ENCODE measurements at places on chromosomes 4 and X.
A peak's percentile ranks its signal among the peaks of the same experiment; 100 is the strongest.

DNA sequence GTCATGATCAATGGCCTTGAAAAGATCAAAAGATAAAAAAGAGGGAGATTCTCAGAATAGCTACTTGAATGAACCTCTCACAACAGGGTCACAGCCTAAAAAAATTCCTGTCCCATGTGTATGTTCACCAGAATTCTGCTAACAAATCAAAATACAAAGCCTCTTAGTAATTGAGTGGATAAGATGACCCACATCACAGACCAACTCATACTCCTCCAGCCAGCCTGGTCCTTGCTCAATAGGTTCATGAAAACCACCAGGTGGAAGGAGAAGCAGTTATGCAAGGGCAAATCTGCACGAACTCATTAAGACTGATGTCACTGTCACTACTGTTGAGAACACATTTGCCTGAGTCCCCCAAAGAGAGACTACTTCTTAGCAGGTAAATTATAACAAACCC is 21.5 kb downstream of the WDFY3 start:
- no peak for DNase-seq

DNA sequence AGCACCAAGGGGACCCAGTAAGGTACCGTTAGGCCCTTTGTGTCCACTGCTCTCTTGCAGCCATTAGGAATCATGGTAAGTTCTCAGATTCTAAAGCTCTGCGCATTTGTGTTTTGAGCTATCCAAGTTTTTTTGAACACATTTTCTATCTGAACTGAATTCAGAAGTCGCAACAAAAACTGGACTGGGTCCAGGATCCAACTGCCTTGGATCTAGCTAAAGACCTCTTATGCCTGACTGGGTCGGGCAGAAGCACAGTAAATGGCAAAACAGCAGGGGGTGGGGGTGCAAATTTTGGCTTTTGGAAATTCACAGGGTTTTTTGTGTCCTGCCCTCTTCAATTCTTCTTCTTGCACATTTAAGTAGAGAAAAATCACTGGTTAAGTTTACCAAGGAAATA is 30.0 kb downstream of the RCHY1 start:
- no peak for DNase-seq

GRCh38 chr4:142092941-142093340 is 456.6 kb downstream of the IL15 start:
- DNase-seq = no peak

GRCh38 chr4:166655231-166655630 is 579.1 kb downstream of the SPOCK3 start:
- DNase-seq = no peak

DNA sequence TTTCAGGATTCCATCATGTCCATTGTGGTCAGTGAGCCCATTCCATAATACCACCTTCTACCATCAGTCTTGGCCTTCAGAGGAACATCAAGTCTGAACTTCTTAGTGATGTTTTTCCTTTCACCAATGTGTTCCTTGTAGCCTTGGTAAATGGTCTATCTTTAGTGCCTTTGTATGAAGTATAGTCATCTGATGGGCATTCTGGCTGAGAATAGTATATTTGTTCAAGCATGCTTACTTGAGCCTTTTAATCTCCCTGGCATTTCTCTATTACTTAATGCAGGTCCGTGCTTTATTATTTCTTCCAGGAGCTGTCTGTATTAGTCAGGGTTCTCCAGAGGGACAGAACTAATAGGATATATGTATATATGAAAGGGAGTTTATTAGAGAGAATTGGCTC is 99.7 kb downstream of the TLL1 start:
- DNase-seq = no peak

DNA sequence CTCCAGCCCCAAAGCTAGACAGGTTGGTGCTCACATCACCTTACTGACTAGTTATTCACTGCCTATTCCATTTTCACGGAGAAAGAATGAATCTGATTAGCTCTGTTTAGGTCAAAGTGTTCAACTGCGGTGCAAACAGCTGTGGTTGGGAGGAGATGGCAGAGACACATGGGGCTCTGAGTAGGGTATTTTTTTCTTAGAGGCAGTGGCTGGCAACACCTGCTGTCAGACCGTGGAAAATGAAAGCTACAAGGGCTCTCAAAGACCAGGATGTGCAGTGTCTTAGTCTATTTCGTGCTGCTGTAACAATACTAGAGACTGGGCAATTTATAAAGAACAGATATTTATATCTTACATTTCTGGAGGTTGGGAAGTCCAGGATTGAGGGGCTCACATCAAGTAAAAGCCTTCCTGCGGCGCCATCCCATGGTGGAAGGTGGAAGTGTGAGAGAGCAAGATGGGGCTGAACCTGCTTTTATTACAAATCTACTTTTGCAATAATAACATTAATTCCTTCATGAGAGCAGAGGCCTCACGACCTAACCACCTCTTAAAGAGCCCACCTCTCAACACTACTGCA is 10.6 kb downstream of the NYX start:
- peak; percentile 24 for DNase-seq

- DNase-seq = no peak
Measured at GRCh38 chr4:132297346-132297745, 851.7 kb upstream of the PCDH10 start.

- DNase-seq = no peak
Measured at GRCh38 chr4:34289489-34289888, 1954.8 kb downstream of the ARAP2 start.

DNA sequence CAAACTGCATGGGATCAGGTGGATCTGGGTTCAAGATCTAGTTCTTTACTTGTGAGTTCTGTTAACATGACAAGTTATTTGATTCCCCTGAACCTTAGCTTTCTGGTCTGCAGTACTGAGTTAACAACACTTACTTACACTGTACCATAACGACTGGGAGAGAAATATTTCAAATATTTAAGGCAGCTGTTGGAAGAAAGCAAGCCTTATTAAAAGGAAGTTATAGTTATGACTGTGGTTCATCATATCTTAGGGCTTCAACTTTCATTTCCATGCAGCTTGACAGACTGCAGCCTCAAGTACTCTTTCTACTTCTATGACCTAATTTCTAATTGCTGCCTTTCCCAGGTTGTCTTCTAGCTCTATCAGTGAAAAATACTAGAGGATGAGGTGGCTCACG is 40.0 kb upstream of the PDGFRA start:
- DNase-seq = no peak

DNA sequence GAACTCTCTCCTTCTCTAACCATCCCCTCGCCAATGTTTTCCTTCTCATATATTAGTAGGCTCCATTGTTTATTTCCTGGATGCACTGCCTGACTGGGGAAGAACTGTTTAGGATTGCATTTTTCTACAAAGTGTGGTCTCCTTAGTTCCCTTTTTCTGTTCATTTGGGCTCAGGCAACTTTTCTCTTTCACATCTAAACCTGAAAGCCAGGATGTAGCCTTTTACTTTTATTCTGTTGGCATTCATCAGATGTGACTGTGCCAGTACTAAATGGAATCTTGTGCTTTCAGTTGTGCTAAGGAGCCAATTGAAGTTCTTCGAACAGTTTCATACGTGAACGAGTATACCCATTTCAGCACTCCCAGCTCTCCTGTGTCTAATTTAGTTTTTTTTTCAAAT is 59.8 kb downstream of the DDIT4L start:
- no peak for DNase-seq

- DNase-seq = no peak
Measured at GRCh38 chr4:105623099-105623498, 70.7 kb downstream of the ARHGEF38 start.

DNA sequence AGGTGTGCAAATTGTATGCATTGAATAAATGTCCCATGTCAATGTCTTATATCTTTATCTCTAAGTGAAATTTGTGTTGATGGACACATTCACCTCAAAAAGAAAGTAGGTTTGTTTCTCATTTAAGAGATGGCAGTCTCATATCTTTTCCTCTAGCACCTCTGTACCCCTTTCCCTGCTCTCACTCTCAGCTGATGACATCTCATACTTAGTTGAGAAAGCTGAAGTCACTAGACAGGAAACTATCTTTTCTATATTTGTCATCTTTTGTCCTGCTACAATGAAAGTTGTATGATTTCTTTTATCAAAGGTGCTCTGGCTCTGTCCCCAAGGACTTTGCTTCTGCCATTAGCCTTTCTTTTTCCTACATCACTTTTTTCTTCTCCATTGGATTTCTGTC is 84.0 kb upstream of the GRPR start:
- no peak for DNase-seq

GRCh38 chrX:64198036-64198435 is 7.5 kb downstream of the AMER1 start:
- DNase-seq = no peak

DNA sequence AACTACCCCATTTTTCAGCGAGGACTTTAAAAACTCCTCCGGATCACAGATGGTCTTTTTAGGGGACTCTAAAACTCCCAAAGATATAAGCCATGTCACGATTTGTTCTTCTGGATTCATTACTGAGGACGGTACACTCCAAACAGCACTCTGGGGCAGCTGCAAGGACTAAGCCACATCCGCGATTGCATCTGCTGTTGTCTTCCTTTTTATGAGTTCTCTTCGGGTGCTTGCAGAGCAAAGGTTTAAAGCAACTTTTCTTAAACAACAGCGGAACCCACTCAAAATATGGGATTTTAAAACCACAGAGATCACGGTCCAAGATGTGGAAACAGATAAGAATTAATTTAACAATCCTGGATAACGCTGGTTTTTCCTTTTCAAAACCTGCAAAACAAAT is at the start of gene ARHGEF6:
Gene ARHGEF6 (minus strand): TSS at position 170 of the 400 bp plus-strand sequence. CDS start 50 bp downstream, at position 120.
- peak; percentile 28 for DNase-seq

DNA sequence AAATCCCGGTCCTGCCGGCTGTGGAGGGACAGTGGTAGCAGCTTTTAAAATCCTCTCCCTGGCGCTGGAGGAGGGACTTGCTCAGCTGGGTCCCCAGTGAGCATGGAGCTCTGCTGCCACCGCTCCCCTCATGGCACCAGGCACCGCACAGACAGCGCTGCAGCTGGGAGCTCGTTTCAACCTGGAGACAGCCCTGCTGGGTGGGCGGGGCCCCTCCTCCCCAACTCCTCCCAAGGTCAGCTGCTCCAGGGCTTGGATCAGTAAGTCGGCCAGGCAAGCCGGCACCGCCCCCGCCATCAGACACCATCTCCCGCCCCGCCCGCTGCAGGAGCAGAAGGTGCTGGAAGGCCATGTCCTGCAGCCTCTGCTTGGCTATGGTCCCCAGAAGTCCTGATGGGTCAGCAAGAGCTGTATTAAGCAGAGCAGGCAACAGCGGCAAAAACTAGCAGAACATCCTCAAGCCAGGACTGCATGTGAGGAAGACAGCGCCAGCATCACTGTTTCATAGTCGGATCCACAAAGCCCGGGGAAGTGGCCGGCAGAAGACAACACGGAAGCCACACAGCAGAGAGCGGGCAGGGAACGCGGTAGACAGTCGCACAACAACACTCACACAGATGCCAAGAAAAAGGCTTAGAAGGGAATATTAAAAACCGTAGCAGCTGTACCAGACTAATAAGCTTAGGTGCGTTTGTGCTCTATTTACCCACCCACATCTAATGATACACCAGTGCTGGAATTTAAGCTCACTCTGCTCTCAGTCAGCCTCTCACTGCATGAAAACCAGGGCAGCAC is 16.2 kb downstream of the ZFYVE28 start:
- DNase-seq = peak; percentile 42

DNA sequence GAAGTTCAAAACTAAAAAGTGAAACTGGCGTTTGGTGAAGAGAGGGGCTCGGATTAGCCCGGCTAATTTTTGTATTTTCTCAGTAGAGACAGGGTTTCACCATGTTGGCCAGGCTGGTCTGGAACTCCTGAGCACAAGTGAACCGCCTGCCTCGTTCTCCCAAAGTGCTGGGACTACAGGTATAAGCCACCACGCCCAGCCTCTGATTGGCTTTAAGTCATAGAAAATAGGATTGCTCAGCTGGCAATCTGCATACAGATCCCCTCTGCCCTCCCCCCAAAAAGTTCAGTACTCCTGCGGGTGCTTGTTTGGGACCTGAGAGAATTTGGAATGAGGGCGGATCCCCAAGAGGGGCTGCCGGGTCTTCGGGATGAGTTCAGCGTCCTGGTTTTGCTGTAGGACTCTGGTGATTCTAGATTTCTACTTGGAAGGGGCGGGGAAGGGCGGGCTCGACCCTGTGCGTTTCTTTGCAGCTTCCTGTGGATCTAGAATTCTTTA is 537 bp upstream of the PRKX start:
- DNase-seq = no peak

DNA sequence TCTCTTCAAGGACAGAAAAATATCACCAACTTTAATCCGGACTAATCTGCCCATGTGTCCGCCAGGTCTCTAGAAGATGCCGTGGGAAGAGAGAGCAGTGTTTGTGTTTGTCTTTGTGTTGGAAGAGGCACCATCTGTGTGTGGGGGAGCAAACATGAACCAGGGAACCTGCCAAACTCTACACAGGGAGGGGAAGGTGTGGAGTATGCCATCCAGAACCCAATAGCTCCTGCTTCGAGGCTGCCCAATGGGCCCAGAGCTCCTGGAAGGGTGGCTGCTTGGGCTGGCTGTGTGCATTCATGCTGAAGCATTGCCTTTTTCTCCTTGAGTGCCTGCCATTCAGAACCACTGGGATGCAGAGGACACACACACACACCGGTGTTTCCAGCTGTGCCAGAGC is 536.2 kb downstream of the MID1IP1 start:
- DNase-seq = no peak

DNA sequence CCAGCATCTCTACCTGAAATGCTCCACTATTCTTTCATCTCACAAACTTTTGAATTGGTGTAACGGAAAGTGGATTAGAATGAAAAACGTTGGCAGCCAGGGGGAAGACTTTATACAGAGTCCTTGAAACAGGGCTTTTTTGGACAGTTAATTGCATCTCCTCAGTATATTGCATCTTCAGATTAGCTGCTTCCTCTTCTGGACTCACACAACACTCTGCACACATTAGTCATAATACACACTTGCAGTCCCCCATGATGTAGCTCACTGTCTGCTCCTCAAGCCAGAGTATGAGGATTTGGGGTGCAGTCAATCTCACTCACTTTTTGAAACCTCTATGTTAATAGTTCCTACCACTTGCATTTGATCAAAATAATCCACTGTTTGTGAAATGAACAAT is 101.0 kb downstream of the ADGRA3 start:
- no peak for DNase-seq

DNA sequence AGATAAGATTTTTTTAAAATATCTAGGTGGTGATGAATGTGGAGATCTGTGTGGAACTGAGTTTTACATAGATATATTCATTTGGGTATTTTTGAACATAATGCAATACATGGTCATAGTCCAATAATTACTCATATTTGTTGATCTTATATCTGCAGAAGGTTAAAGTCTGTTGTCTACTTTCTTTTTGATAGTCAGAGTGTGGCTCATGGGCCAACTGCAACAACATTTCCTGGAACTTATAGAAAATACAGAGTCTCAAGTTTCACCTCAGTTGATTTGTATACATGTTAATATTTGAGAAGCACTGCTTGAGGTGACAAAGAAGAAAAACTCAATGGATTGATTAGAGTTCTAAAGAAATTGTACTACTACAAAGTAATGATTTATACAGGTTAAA is 408.4 kb downstream of the ARAP2 start:
- no peak for DNase-seq

Data from activated CD4-positive, alpha-beta T cell treated with anti-CD3 and anti-CD28 coated beads for 48 hours (primary cell).